ENCODE measurements at places on chromosomes 6 and 20.

DNA sequence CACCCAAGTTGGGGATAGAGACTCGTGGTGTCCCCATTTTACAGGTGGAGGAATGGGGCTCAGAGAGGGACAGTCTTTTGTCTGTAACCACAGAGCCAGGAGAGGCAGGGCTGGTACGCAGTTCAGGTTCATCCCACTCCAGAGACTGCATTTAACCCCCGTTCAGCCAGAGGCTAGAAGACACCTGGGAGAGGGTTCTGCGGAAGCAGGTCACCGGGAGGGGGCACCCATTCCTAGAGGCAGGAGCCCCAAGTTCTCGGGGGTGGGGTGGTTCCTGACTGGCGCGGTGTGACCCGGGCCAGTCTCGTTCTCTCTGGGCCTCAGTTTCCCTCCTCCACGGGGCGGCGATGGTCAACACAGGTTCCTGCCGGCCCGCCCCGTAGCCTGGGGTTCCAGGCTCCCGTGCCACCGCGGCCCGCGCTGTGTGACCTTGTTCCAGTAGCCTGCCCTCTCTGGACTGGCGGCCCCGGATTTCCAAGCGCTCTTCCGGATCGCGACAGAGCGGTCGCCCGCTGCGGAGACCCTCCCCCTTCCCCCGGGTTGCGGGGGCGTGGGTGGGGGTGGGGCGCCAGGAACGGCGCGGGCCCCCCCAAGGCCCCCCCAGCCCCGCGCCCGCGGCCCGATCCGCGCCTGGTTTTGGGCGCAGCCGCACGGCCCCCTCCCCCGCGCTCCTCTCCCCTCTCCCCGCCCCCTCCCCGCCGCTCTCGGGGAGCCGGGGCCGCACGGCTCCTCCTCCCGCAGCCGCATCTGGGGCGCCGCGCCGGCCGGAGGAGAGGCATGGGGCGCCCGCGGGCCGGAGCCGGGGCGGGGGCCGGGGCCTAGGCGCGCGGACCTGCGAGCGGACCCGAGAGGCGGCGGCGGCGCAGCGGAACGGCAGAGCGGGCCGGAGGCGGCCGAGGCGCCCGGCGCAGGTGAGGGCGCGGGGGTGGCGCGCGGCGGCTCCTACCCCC, at the start of gene DLGAP4:
Gene DLGAP4, plus strand, starts transcription at position 738 of the 950 bp plus-strand sequence. CDS start 125,379 bp downstream, outside the sequence.
- DNase-seq = no peak

DNA sequence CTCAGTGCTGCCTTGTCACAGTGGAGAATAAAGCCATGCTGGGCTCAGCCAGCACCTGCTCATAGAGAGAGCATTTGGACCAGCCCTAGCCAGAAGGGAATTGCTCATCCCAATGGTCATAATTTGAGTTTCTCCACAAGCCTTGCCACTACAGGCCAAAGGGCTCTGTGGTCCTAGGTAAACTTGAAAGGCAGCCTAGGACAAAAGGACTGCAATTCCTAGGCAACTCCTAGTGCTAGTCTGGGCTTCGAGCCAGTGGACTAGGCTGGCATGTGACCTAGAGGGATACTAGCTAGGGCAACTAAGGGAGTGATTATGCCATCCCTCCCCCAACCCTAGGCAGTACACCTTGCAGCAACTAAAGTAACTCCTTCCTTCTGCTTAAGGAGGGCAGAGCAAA, 516.2 kb downstream of the BCKDHB start:
- no peak for DNase-seq

DNA sequence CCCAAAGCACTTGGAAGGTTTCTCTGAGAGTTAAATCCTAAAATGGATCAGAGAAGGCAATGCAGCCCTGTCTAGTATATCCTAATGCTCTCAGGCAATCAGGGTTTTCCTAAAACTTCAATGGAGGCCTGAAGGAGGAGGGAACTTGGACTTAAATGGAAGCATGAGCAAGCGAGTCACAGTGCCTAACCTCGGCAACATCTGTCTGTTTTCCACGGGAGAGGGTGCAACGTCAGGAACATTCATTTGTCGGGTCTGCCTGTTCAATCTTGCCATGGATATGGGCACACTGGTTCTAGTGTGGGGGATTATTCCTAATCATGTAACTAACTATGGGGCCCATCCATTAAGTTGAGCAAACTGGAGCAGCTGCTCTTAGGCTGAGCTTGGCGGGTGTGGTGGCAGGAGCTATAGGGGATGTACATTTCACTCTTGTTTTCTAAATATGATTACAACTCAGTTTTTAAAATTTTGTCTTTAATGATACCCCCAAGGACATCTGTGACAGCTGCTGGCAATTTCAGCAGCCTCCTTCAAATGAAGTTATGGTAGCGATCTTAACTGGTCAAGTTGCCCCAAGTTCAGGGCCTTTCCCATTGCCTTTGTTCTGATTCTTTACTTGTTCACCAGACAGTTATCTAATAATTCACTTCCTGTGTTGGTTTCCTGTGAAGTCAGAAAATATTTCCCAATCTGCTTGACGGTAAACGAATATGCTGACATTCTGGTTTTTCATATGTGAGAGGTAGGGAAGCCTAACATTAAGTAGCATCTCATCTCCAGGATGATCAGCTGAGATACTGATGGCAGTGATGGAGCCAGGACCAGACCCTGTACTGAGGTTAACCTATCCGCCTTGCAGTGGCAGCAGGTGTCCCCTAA, 21.6 kb downstream of the DSE start:
- no peak for DNase-seq

GRCh38 chr6:3244003-3244831, 14.5 kb upstream of the PSMG4 start:
- DNase-seq = no peak

DNA sequence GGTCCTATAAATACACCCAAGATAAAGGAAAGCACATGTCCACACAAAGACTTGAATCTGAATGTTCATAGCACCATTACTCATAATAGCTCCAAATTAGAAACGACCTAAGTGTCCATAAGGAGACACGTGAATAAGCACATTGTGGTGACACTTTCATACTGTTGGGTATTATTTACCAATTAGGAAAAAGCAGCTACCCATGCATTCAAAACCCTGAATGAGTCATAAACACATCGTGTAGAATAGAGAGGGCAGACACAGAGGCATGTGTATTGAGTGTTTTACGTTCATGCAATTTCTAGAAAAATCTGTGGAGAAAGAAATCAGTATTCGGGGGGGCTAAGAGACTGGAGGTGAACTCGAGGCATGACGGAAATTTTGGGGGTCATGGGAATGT, 396.7 kb downstream of the THBS2 start:
- no peak for DNase-seq

DNA sequence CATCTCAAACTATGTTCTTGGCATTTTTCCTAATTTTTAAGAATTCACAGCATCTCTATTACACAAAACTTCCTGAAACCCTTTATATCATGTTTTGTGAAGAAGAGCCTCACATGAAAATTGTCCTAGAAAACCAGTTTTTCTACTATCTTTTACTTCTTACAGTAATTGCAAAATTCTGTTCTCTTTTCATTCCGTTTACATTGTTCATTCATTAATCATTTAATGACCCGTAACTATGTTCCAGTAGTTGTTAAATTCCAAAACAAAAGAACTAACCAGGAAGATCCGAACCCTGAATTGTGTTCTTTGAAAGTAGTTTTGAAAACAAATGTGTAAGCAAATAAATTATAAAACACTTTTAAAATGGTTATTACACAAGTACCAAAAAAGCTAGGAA, 597.0 kb downstream of the EYS start:
- no peak for DNase-seq

- no peak for DNase-seq
Observed at GRCh38 chr20:56924292-56925081, 295.4 kb downstream of the TFAP2C start.

DNA sequence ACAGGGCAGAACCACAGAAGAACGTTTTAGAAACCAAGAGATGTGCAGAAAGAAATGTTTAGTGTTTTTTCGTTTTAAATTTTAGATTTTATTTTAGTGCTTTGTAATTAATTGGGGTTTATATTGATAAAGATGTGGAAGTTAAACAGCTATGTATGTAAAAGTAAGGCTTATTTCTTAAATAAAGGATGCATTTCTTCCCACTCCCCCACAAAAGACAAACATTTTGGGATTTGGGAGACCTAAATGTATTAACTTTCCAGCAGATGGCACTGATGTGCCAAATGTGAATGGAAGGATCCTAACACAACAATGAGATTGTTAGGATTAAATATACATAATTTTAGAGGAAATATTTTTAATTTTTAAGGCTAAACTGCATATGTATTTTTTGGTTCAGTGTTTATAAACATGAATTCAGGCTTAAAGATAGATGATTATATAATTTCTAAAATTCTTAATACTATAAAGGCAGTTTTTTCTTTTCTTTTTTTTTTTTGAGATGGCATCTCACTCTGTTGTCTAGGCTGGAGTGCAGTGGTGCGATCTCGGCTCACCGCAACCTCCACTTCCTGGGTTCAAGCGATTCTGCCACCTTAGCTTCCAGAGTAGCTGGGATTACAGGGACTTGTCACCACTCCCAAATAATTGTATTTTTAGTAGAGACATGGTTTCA, 12.0 kb downstream of the PFDN4 start:
- DNase-seq = peak; percentile 6

DNA sequence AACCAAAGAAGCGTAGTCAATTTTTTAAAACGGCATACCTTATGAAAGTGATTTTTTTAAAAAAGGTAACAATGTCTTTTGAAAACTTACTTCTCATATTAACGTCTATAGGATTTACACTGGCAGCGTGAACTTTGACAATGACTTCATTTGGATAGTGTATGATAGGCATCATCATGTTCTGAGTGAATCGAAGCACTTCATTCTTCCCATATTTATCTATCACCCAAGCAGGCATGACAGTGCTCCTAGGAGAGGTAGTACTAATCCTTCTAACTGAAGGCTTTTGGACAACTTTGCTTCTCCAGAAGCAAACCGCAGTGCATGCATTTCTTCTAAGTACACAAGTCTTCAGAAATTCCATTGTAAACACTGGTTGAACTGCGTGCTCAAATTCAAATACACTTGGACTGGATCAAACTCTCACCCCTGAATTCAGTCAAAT, 618 bp downstream of the RTN4IP1 start:
- DNase-seq = no peak

DNA sequence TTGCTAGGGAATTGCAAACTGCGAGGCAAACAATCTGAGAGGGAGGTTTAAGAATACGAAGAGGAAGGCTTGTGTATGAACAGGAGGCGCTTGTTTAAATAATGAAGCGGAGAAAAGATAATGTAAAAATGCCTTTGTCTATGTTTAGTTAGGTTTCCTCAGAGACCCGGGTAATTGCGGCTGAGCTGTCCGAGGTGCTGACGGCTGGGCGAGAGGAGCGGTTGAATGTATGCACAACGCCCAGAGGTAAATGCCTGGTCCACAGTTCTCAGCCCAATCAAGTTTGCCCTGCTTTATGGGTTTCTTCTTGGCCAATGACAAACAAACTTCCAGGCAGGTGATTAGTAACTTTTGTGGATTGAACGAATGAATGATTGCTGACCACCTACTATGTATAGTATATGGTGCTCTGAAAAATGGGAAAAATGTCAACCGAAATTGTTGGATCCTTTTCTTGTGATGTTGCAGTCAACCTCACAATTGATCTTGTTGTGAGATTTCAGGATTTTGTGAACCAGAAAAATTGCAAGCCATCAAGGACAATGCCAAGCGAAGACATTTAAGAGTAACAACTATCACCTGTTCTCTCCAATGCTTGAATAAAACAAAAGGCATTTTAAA, 38.3 kb upstream of the SLC32A1 start:
- DNase-seq = no peak

- DNase-seq = no peak
Observed at GRCh38 chr6:56481957-56482356, 160.7 kb downstream of the DST start.

DNA sequence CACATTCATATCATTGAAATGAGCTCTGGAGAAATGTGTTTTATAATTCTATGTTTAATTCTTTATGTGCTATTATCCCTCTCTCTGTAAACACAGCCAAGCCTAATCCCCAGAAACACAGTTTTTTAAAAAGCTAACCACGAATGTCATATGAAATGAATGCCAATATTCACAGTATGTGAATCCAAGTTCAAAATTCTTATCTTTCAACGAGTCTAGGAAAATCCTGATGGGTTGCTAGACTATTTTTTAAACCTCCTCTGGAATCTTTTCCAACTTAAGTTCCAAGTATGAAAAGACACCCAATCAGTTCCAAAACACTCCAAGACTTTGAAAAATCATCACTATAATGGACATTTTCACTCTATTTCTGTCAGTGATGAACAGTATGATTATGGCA, 689.3 kb downstream of the HACE1 start:
- no peak for DNase-seq

GRCh38 chr6:159565181-159565710, 127.8 kb downstream of the SOD2 start:
- no peak for DNase-seq

DNA sequence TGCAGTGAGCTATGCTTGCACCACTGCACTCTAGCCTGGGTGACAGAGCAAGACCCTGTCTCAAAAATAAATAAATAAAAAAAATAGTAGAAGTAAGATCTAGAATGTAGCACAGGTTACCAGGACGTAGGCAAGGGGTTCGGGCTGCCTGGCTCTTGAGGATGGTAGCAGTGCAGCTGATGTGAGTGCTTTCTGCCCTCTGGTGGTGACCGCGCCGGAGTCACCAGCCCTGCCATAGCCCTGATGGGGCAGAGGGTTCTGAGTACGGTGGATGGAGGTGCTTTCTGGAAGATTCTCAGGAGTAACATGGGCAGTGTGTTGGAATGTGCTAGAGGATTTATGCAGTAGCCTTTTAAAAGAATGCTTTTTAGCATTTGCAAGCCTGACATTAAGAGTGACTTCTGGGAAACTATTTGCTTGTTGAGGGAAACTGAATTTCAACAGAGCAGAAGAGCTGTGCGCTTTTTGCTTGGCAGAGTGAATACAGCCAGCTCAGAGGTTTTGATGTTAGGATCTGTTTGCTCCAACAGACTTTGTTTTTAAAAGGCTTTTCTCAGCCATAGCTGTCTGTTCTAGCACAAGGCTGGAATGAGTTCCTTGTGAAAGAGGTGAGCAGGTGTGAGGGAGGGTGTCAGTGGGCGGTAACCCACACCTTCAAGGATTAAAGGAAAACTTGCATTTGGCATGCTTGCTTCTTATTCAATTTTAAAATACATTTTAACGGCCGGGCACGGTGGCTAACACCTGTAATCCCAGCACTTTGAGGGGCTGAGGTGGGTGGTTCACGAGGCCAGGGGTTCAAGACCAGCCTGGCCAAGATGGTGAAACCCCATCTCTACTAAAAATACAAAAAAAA, 65.9 kb downstream of the PTPN1 start:
- no peak for DNase-seq

DNA sequence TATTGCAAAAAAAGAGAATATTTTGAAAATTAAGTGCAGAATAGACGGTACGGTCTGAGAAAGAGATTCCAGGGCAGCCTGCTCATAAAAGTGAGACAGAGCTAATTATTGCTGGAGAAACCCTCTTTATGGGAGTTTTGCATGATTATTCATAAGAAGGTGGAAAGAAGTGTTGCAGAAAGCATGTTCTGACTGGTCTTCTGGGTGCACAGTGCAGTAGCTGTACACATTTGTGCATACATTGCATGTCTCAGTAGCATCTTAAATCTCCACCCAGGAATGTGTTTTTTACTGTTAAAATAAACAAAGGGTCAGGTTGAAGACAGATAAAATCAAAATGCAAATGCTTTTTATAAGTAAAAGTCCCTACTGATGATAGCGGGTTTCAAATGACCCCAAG, 1813.6 kb upstream of the DEFB115 start:
- DNase-seq = no peak

Data from NCI-H1417 treated with DMSO at 0.1 percent for 48 hours (cell line).